AG09309 (cell line): ENCODE measurements at places on chromosomes 12 and 14.

DNA sequence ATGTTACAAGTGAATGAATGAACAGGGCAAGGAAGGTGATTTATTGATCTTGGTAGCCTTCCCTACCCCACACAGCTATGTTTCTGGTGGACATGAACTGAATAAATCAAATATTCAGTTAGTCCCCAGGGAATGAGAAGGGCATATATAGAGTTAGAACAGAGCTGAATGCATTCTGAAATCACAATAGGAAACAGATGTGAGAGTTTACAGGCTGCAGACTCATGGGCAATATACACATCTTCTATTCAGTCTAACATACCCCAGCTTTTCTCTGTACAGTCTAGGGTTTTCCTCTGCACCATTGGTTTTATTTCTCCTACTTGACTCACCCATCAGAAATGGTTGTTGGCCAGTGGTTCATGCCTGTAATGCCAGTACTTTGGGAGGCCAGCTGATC, 7.3 kb upstream of the STX2 start:
- no peak for DNase-seq

- no peak for DNase-seq
These were observed 2.1 kb upstream of the DNAJC22 start for GRCh38 chr12:49344486-49345050.

DNA sequence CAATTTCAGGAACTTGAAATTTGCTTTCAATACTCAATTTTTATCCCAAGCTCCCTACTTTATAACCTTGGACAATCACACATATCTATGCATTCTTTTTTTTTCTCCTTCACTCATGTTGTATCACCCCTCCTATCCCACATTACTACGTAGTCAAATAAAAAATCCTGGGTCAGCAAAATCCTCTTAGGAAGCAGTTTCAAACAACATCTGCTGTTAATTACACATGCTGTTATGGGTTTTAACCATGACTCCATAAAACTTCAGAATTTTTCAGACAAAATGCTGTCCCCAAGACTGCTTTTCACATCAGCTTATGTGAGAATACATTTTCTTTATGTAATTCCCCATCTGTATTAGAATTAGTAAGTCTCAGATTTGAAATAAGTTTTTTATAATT, 61.7 kb downstream of the LRFN5 start:
- DNase-seq: peak; percentile 5

DNA sequence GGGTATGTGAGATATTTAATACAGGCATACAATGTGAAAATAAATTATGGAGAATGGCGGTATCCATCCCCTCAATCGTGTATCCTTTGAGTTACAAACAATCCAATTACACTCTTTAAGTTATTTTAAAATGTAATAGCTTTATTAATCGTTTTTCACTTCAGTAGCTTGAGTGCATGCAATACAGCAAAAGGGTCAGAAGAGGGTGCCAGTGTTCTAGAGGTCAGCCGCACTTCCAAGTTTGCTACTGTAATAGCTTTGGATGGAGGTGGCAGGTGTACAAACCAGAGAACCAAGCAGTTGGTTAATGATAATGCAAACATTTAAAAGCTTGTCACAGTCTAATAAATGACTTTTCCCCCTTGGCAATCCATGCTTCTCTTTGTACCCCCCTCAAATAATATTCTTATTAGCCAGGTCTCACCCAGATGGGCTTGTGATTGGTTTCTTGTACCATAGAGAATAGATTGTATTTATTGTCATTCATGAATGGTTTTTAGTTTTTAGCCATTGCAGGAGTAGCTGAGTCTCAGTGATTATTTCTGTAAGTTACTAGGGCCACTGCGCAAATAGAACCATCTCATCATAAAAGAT, 127.0 kb downstream of the ERC1 start:
- DNase-seq: peak; percentile 27

- no peak for DNase-seq
These were observed 187.2 kb downstream of the RPL10L start for GRCh38 chr14:46464341-46464740.

DNA sequence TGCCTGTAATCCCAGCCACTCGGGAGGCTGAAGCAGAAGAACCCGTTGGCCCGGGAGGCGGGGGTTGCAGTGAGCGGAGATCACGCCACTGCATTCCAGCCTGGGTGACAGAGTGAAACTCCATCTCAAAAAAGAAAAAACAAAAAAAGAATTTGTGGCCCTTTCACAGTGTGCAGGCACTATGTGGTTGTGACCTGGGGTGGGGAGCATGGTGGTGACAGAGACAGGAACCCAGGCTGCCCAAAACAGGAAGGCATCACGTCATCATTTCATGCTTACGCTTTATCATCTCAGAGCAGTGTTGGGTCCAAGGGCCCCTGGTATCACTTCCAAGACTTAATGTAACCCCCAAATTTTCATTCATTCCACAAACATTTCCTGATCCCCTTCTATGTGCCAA, 175.7 kb upstream of the GSC start:
- no peak for DNase-seq

GRCh38 chr12:116636608-116637519, 77.7 kb downstream of the MAP1LC3B2 start:
- no peak for DNase-seq

- DNase-seq: peak; percentile 37
These were observed 13.7 kb upstream of the TMEM106C start for GRCh38 chr12:47949441-47950341.
